ENCODE measurements at places on chromosomes 6 and 20. TPM values are rescaled to one million over a fixed set of nuclear protein-coding genes. Genes with fewer than 3 reads are reported as not detected.

The AVP gene
- not detected for total RNA-seq

The C20orf202 gene
- not detected for total RNA-seq

The DYNLT2 gene
- total RNA-seq: not detected

The RIN2 gene
- 22.5 TPM for total RNA-seq

The UNC5CL gene
- not detected for total RNA-seq

The GPR63 gene
- not detected for total RNA-seq

The SLC22A3 gene
- total RNA-seq: 3.4 TPM
